Hypothalamus (tissue), 51 donors: ENCODE measurements at places on chromosomes 7 and 10.

- DNase-seq, result peak; percentile 65
Measured at GRCh38 chr7:106421181-106421762, 136.5 kb upstream of the NAMPT start.

DNA sequence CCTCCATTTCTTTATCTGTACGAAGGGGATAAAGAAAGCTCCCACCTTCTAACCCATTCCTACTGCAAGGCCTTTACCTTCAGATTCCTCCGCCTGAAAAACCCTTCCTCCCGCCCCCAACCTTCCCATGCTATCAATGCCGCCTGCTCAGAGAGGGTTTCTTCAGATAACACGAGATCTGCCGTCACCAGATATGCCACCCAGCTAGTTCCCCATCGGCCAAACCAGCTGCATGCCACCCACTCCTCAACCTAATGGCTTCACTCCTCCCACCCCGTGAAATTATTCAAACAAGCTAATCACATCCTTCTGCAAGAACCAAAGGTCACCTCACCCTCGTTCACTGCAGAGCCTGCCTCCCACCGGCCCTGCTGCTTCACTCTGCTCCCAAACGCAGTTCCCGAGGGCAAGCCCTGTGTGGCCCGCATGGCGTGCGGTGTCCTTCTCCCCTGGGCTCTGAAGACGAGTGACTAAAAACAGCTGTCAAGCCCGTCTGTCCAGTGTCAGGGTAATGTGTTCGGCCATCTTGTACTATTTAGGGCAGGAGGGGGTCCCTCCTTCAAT, 46.8 kb upstream of the TMEM213 start:
- no peak for DNase-seq

GRCh38 chr7:50671386-50671785, 106.2 kb upstream of the DDC start:
- DNase-seq, result no peak

DNA sequence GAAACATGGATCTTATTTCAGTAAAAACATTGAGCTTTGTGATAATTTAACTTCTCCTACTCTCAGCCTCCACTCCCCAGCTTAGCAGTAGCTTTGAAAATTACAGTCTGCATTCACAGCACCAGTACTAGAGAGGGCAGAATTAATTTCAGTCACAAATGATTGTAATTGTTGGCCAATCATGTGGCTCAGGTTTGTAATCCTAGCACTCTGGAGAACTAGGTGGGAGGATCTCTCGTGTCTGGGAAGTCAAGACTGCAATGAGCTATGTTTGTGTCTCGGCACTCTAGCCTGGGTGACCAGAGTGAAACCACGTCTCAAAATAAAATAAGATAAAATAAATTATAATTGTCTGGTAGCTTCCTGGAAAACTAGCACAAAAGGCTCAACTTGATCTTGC, 620.9 kb downstream of the TNS3 start:
- DNase-seq, result no peak

GRCh38 chr7:159078911-159079270, 65.8 kb downstream of the VIPR2 start:
- no peak for DNase-seq

- DNase-seq, result no peak
Measured at GRCh38 chr10:70359017-70359550, 23.3 kb downstream of the LRRC20 start.

DNA sequence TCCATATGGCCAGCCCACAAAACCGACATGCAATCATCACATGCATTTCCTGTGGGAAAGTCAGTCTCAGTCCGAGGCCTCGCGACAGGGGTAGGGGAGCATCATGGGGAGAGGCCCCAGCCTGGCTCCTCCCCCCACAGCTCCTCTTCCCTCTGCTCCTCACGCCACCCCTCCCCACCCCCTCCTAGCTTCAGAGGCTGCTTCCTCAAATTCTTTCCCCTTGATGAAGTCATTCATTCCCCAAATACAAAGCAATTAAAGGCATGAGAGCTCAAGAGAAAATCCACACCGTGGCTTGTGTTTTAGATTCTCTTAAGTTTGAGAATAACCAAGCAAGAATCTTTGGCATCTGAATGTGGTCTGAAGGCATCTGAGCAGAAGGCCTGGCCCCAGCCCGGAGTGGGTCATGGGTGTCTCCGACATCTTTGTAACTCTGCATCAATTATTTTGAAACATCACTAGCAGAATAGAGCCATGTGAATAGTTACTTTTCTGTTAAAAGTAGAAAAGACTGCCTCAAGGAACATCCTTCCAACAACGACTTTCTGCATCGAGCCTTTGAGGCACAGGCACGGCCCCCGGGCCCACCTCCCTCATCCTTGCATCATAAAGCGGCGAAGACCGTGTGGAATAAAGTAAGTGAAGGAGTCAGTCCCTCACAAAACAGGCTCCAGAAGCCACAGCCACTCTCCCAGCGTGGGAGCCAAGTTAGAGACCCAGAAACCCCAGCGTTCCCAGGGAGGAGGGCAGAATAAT, 90.9 kb downstream of the DIP2C start:
- no peak for DNase-seq

DNA sequence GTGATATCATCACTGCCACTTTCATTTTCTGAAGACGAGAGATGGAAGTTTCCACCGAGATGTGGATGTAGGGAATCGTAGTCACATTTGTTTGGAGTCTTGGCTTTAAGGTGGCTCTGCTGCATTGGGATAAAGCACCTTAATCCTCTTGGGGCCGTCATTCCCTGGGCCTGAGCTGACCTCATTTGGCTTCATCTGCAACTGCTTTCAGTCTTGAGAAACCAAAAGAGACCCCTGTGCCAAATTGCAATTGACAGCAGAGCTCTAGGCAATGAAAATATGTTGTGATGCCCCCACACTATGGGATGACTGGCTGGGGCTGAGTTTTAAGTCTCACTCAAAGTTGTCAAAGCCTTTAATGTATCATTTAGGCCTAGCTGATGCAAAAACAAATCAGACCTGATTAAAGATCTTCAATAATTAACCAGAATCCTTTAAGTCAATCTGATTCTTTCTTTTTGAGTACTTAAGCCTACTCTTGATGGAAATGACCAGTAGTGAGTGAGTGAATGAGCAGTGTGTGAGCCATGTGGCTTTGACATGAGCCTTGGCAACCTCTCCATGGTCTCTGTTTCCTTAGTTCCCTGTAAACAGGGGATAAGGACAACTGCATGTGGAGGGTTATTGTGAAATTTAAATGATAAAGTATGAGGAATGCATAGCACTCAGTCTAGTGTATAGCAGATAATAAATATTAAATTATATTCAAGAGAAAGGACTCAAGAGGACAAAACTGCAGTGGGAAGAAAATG, 155.0 kb downstream of the BMPER start:
- no peak for DNase-seq

GRCh38 chr10:103227416-103227815, 18.3 kb upstream of the RPEL1 start:
- no peak for DNase-seq

- no peak for DNase-seq
Measured at GRCh38 chr7:139603282-139603681, 79.8 kb downstream of the CLEC2L start.

- no peak for DNase-seq
Measured at GRCh38 chr7:26794541-26794940, 69.8 kb downstream of the SKAP2 start.

- no peak for DNase-seq
Measured at GRCh38 chr7:132429181-132429580, 147.1 kb downstream of the PLXNA4 start.

- DNase-seq, result no peak
Measured at GRCh38 chr7:155471718-155472117, 13.8 kb downstream of the EN2 start.

- DNase-seq, result no peak
Measured at GRCh38 chr7:149496642-149497391, 792 bp downstream of the ZNF746 start.

DNA sequence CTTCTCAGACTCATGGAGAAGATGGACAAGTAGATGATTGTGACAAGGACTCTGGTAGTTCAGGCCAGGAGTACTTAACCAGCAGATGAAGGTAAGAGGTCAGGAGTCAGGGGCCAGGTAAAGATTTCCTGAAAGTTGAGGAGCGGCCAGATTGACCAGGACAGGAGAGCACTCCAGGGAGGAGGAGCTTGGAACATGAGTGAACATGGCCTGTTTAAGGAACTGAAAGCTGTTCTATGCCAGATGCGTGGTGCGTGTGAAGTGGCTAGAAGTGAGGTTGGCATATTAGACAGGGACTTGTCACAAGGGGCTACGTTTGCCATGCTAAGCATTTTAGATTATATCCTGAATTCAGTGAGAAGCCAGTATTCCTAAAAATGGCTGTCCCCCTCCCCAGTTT, 157.2 kb downstream of the WNT2 start:
- no peak for DNase-seq

DNA sequence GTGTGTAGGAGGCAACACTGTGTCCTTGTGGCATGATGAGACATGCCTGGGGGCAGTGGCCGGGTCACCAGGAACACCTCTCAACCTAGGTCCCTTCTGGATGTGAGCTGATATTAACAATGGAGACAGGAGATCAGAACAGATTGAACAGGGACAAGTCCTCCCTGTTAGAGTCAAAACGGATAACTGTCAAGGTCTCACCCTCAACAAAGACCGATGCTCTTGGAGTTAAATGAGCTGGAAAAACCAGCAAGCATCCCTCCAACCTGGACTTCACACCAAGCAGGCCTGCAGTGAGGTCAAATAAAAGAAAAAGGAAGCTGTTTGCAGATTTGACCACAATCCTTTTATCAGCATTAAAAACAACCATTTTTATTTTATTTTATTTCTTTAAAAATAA, 49.0 kb downstream of the SLIT1 start:
- DNase-seq, result no peak

DNA sequence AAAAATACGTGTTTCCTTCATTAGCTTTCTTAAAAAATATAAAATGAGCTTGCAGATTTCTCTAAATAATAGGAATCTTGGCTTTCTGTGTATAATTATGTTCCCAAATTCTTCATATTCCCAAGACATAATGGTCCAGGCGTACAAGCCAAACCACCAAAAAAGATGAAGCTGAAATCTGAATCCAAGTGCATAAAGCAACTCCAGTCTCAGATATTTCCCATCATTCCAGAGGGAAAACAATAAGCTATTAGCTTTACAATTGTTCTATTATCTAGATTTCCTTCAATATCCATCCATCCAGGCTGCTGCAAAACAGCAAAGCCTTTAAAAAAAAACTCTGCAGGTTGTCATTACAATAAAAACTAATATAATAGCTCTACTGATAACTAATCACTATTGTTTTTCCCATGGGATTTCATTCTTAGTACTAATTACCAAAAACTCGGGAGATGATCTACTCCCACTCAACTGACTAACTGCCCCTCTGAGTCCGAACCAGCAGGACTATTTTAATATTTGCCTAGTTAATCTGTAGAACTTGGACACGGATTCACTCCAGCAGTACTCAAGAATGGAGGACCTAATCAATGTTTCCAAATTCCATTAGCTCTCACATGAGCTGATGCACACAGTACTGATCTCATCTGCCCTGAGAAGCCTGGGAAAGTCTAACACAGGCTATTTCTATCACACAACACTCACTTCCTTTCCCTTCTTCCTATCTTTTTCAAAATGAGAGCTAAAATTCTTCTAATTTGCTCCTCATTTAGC, 108.9 kb upstream of the ASAH2 start:
- DNase-seq, result no peak

DNA sequence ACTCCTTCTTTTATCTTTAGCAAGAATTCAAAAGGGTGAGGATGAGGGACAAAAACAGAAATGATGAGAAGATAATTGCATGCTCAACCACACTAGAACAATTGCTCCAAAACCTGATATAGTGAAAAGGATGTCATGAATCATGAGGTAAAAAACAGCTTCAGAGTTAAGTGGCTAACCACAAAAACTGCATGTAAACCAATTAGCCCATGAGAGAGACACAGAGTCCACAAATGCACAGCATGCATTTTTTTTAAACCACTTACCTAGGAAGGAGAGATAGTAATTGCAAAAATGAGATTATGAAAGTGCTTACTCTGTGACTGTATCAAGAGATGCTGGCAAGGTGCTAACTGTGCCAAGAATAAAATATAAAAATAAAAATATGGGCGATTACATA, 132.9 kb downstream of the MBL2 start:
- no peak for DNase-seq

GRCh38 chr7:38306914-38307313, 33.5 kb upstream of the TARP start:
- no peak for DNase-seq

GRCh38 chr7:138127996-138128395, 51.7 kb downstream of the AKR1D1 start:
- no peak for DNase-seq

GRCh38 chr7:55774327-55775050, 88.1 kb downstream of the SEPTIN14 start:
- DNase-seq, result peak; percentile 8

DNA sequence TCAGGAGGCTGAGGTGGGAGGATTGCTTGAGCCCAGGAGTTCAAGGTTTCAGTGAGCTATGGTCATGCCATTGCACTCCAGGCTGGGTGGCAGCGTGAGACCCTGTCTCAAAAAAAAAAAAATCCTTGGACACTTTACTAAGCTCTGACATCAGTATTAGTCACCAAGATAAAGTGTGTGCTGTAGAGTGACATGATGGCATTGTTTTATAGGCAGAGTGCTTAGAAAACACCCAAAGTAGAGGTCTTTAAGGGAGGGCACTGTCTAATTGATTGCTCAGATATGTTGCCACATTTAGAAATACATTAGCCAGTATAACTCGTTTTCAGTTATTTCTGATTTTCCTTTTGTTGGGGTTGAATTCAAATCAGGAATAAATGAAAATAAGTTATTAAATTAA, 235.9 kb downstream of the REEP3 start:
- DNase-seq, result no peak

DNA sequence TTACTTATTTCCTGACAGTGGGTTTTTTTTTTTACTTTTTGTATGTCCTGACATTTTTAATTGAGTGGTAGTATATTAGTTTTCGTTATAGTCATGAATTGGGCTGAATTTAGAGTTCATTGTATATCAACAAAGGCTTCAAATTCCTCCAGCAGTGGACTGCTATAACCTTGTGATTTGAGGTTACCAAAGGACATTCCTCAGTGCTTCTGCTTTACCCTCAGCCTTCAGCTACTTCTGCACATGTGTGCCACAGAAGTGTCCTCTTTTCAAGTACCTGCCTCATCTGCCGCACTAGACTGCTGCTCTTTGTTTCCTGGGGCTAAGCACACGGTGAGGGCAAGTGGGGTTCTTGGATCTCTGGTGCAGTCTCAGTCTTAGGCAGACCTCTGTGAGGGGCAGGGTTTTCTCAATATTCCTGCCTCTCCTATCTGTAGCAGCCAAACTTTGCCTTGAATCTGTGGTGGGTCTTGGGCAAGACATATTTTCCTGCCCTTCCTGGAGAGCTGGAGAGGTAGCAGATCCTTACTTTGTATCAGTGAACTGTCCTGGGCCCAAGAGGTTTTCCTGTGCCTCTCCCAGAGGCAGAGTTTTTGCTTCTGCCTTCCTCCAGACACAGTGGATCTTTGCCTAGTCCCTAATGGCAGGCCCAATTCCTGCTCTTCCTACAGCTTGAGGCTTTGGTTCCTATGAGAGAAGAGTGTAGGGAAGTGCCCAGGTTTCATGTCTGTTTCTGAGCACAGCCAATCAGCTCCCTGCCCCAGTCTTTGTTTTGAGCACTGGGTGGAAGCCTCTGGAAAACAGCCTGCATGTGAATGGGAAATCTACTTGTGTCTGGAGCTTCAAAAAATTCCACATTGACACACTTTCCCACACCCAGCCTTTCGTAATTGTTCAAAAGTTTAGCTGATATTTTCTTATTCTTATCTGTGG, 39.0 kb upstream of the STRIP2 start:
- no peak for DNase-seq
